Ovary (tissue), 10 donors: ENCODE measurements at places on chromosomes 2 and 18. TPM values are rescaled to one million over a fixed set of nuclear protein-coding genes. Genes with fewer than 3 reads are reported as not detected.

The EHBP1 gene
- 56.3 TPM for total RNA-seq

- H3K36me3 ChIP-seq, result no peaks in the 10 kb centered on the region
- H3K4me1 ChIP-seq, result no peaks in the 10 kb centered on the region
- H3K27ac ChIP-seq, result no peak overlapping the region
- no peak overlapping the region for H3K4me3 ChIP-seq
- no peak for DNase-seq
- H3K27me3 ChIP-seq, result no peaks in the 10 kb centered on the region
These were observed 16.6 kb downstream of the KCNG2 start for GRCh38 chr18:79814373-79814772.

The ABCB11 gene
- not detected for total RNA-seq

The COL5A2 gene
- 37.7 TPM for total RNA-seq

The CKAP2L gene
- not detected for total RNA-seq

The CNOT11 gene
- total RNA-seq, result 21.2 TPM
